ENCODE measurements at places on chromosomes 6 and 20. TPM values are rescaled to one million over a fixed set of nuclear protein-coding genes. Genes with fewer than 3 reads are reported as not detected.

TFB1M gene
- total RNA-seq: 17.9 TPM

PROKR2 gene
- total RNA-seq: not detected

TFAP2D gene
- total RNA-seq: not detected

APOBEC2 gene
- 246 TPM for total RNA-seq

- DNase-seq: no peak
These were observed at the start of gene POM121L2 for GRCh38 chr6:27312146-27312949. Gene POM121L2, minus strand, starts transcription at chr6:27312273. Its CDS starts 103 bp downstream, at chr6:27312170.

TRIM10 gene
- total RNA-seq: not detected

GRCh38 chr6:34138914-34139510, 6.9 kb downstream of the GRM4 start:
- DNase-seq: no peak

- no peak for DNase-seq
These were observed 68.2 kb downstream of the GCNT2 start for GRCh38 chr6:10589429-10589727.

GABBR1 gene
- total RNA-seq: 19.0 TPM

COL11A2 gene
- total RNA-seq: 1.1 TPM

ELOVL5 gene
- total RNA-seq: 28.0 TPM

DNA sequence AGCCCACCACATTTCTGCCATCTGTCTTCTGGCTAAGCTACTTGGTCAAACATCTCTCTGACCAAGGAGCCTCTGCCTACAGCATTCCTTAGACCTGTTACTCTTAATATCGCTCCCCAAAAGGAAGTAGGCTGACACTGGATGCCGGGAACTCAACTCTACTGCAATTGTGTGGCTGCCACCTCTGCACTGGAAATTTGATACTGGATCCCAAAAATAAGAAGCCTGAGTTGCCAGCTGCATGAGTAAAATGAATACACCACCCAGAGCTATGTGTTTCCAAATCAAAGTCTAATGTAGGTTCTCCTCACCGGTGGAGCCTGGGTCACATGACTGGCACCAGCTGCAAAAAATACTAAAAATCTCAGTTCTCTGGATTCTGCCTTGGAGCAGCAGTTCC, 36.9 kb downstream of the UNC5CL start:
- DNase-seq: no peak

DNA sequence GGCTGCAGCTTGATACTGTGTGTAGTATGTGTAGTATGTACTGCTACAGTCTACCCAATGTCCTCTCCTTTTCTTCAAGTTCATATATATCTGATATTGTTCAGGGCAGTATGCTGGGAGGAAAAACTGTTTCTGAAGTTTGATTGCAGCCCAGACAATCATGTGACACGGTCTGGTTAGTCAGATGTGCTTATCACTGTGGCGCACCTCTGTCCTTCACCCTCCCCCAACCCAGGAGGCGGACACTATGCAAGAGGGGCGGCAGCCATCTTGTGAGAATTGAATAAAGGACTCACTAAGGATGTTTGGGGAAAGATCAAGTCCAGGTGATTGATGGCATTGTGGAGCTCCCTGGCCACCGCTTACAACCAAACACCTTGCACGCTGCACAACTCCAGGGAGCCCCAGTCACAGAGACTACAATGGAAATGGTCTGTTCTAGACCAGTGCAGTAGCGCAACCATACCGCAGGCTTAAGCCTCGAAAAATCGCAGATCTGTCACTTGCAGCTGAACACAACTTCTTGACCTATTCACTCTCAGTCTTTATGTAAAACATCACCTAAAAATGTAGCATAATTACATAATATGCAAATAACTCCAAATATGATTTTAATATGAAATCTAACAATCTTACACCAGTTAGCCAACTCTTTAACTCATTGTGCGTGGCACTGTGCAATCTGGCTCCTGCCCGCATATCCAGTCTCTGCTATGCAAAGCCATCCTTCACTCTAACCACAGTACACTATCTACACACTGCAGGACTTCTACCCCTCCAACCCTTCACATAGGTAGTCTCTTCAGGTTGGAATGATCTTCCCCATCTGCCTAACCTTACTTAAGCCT, 79.3 kb downstream of the VGLL2 start:
- no peak for DNase-seq

DNA sequence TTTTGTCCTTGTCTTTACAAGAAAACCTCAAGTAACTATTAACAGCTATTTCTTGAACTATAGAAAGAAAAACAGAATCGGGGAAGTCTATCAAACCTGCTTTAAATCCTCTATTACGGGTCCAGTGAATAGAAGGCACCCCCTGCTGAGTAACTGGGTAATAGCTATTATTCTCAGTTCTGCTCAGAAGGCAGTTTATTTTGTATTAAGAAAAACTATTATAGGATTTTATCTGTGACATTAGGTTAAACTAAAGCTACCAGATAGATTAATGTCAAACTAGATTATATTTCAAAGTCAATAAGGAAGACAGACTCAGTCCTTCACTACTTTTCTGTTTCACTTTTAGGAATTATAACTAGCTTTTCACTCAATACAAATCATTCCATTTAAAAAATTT, 93.7 kb downstream of the DST start:
- no peak for DNase-seq

RPS18 gene
- total RNA-seq: 1,075 TPM

DNA sequence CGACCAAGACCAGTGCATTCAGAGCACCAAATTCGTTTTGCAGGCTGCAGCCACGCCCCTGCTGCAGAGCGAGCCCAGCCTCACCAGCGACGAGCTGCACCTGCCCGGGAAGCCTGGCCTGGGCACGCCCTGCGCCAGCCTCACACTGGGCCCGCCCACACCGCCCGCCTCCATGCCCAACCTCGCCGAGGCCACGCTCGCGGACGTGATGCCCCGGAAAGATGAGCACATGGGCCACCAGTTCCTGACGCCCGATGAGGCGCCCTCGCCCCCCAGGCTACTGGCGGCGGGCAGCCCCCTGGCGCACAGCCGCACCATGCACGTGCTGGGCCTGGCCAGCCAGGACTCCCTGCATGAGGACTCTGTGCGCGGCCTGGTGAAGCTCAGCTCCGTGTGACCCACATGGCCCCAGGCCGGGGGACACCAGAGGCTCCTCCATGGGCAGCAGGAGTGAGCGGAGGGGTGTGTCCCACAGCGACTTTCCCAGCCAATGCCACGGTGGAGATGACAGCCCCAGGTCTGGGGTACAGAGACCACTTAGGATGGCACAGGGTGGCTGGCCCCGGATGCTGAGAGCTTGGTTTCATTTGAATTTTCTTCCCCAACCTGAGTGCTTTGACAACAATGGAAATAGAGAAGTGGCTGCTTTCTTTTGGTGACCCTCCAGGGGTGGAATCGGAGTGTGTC, 150.2 kb upstream of the SNX9 start:
- DNase-seq: no peak

POM121L2 gene
- total RNA-seq: not detected
